ENCODE measurements at places on chromosomes 1 and 21.

GRCh38 chr21:45504021-45504515, 38.2 kb downstream of the SLC19A1 start:
- DNase-seq: no peak

DNA sequence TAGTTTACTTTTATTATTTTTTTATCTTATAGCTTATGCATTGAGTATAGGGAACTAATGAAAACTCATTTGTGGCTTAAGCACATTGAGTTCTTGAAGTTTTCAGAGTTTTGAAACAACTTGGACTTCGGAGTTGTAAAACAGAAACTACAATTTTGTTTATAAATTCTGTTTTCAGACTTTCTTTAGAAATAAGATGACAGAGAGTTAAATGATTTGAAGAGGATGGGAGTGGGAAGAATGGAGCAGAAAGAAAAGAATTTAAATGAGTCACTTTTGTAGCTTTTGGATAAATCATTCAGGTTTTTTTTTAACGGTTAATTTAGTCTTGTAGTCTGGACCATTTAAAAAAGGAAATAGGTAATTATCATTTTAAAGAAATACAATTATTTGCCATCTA, 32.3 kb downstream of the INKA2 start:
- DNase-seq: no peak

GRCh38 chr1:97088391-97088790, 366.8 kb downstream of the PTBP2 start:
- DNase-seq: no peak

DNA sequence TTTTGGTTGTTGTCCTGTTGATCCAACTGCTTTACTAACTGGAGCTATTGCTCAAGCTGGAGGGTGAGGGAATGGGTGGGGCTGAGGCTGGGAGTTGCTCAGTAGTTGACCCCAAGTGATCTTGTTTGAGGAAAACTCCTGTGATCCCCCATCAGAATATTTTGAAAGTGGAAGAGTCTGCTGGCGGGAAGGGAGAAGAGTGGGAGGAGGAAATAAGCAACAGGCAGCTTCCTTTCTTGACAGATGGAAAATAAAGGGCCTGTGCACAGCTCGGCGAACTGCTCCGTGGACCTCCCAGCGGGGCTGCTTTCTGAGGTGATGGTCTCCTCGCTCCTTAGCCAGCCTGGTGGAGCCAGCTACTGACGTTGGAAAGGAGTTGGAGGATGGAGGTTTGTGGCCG, 199.1 kb upstream of the LMO4 start:
- no peak for DNase-seq

DNA sequence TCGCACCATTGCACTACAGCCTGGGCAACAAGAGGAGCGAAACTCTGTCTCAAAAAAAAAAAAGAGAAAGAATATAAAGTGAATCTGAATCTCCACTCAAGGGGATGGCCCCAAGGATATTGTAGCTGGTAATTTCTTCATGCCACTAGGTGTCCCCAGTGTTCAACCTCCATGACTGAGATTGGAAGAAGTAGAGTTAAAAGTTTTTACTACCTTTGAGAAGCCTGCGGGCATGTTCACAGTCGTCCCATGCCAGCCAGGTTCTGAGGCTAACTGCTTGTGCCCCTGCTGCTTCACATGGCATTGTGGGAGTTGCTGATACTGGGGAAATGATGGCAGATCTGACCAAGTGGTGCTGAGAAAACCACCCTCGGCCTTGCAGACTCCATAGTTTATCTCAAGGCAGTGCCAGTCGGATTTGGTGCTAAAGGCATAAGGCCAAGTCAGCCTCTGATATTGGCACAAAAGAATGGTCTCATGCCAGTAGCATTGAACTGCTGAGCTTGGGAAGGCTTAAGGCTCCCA, 10.8 kb upstream of the SHISA4 start:
- DNase-seq: no peak

DNA sequence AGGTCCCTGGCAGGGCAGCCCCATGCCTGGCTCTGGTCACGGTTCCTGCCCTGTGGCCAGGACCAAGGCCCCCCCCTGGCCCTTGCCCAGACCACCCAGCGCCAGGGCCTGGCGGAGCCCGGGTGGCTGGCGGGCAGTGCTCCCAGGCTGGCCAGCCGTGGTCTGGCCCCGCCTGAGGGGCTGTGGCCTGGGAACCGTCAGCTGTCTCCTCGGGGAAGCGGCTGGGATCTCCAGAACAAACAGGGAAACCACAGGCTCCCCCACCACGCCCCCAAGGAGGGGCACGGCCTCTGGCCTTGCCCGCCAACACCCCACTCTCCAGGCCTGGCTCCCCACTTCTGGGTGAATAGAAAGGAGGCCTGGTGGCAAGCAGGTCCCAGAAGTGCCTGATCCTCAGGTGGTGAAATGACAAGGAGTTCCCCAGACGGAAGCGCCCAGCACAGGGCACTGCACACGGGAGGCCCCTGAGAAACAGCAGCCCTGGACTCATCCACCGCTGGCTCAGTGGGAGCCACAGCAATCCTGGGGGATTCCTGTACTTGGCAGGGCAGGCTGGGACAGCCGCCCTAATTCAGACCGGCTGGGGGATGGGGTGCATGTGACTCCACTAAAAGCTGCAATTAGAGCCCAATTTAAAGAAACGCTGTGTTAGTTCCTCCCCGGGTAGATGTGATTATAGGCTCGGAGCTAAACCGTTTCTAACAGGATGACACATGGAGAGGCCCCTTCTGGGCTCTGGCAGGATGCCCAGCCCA, 78.9 kb downstream of the RAP1GAP start:
- no peak for DNase-seq

GRCh38 chr1:4523551-4523950, 130.9 kb upstream of the AJAP1 start:
- no peak for DNase-seq

DNA sequence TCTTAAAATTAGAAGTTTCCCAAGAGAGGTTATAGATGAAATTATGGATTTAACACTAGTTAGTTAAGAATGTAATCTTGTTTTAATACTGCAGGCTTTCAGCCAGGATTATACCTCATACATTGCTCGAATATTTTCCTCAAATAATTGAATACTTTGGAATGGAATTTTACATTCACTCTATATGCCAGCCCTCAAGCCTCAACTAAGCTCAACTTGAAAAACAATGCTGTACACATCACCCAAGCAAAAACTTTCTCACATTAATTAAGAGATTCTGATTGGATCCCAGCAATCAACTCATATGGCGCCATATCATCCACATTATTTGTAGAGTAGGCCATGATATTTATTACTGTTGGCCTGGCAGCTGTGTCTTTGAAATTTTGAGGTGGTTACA, 710.7 kb upstream of the ADAMTS5 start:
- DNase-seq: no peak

DNA sequence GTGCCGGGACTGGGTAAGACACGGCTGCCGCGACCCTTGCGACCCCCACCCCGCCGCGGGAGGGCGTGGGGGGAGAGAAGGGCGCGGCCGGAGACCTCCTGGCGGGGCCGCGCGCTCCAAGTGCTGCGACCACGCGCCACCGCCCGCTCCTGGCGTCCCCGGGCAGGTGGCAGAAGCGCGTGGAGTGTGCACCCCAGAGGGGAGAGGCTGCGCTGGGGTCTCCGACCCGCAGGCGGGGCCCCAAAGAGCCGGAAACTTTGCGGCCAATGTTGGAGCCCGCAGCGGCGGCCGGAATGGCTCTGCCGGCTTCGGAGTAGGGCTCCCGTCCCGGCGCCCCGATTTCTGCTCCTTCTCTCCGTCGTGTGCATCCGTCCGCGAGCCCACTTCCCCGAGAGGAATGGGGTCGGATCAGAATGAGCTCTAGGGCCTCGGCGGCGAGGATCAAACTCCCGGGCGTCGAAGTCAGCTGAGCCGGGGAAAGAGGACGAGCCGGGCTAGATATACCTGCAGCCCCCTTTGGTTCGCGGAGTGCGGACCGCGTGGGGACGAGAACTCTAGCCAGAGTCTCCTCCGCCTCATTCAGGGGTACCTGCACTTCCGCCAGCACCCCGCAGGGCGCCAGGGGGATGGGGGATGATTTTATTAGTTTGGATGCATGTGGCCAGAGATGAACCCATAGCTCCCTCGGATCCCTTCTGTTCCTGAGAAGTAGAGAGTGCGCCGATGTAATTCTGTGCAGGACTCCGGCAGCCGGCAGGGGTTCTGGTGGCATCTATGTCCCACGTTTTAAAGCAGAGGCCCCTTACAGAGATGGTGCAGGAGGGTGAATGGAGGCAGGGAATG, 751 bp downstream of the STUM start:
- DNase-seq: no peak

DNA sequence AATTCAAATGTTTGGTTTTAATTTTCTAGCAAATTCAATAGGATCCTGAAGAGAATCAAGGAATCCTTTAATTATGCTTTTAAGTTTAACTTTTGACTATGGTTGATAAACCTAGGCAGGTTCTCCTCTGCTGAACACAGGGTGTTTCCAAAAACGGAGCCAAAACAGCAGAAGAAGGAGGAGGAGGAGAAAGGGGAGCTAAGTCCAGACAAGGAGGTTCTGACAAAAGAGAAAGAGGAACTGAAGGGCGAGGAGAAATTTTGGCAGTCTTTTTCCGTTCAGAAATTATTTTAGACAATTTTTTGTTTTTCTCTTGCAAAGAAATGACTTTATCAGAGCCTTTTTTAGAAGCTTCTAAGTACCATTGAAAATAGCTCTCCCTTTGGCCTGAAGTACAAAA, 33.2 kb upstream of the FNBP1L start:
- no peak for DNase-seq

- DNase-seq: no peak
These were observed 940 bp upstream of the ATAD3A start for GRCh38 chr1:1510912-1511532.
